CMK (cell line): ENCODE measurements at places on chromosomes 4 and X.
A peak's percentile ranks its signal among the peaks of the same experiment; 100 is the strongest.

GRCh38 chrX:20913760-20914159 lies 460.5 kb upstream of the CNKSR2 start:
- no peak for DNase-seq

GRCh38 chr4:71201057-71201456 lies 137.8 kb upstream of the SLC4A4 start:
- no peak for DNase-seq

GRCh38 chr4:56468097-56468422 lies 643 bp downstream of the SRP72 start:
- DNase-seq, result peak; percentile 38

- DNase-seq, result no peak
These were observed 250.5 kb downstream of the STPG2 start for GRCh38 chr4:97892592-97893266.

DNA sequence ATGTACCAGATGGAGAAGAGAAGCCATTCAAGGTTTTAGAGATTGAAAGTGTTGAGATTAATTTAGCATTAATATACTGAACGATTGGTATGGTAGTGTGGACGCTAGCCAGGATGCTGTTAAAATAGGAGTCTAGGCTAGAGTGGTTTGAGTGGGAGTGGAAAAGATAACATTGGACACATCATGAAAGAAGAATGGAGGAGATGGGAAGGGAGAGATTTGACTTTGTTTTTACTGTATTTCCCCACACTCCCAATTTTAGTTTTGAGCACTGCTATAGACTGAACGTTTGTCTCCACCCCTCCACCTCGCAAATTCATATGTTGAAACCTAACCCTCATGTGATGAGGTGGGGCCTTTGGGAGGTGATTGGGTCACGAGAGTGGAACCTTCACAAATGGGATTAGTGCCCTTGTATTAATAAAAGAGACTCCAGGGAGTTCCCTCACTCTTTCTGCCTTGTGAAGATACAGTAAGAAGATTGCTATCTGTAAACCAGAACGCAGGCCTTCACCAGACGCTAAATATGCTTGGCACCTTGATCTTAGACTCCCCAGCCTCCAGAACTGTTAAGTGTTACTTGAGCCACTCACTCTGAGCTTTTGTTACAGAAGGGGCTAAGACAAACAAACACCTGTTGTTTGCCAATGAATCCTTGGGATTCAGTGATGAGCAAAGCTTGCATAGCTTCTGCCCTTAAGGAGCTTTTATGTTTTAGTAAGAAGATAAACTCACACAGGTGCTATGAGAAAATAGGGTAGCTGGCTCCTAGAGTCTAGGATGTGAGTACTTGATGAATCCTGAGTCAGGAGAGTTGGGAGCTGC lies 25.8 kb downstream of the USP9X start:
- no peak for DNase-seq

- DNase-seq, result peak; percentile 18
These were observed 128.4 kb upstream of the TBC1D9 start for GRCh38 chr4:140884431-140885058.

GRCh38 chr4:6221851-6222760 lies 21.8 kb upstream of the JAKMIP1 start:
- no peak for DNase-seq

- DNase-seq, result no peak
These were observed 10.6 kb upstream of the AMOT start for GRCh38 chrX:112851161-112851779.

DNA sequence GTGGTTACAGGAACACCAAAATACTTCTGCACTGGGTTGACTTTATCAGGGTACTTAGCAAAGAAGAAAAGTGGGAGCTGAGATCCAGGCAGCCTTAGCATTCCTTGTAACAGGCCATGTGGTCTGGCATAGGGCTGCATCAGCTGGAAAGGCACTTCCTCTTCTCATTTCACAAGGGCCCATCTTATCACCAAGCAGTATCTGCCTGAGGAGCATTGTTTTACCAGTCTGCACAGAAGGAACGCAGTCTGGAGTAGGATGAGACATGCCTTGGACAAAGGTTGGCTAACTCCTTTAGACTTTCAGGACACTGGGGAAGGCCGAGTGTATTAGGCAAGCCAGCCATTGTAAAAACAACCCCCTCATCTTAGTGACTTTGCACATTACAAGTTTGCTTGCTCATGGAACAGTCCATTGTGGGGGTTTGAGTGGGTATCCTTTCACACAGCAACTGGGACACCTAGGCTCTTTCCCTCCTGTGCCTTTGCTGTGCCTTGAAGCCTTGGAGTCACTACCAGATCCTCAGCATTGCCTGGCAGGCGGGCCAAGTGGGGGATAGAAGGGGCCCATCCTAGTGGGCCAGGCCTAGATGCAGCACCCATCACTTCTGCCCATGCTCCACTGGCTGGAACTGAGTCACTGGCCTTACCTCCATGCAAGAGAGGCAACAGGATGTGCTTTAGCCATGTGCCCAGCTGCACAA lies 4.6 kb downstream of the SUV39H1 start:
- no peak for DNase-seq

DNA sequence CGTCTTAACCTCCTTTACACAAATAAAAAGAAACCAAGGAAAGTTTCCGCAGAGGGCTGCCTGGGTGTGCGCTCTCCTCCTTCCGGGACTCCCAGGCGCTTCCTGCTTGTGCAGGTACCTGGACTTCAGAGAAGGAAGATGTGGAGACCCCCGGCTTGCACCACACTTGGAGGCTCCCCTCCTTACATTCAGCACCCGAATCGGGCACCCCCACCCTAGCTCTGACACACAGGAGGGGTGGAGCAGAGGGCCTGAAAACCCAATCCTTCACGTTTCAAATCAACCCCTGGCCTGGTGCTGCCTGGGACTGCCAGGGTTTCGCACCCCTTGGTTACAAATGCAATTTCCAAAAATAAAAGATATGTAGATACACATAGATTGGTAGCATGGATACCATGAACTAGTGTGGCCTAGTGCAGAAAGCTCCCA lies 3.1 kb downstream of the NKX3-2 start:
- DNase-seq, result no peak

DNA sequence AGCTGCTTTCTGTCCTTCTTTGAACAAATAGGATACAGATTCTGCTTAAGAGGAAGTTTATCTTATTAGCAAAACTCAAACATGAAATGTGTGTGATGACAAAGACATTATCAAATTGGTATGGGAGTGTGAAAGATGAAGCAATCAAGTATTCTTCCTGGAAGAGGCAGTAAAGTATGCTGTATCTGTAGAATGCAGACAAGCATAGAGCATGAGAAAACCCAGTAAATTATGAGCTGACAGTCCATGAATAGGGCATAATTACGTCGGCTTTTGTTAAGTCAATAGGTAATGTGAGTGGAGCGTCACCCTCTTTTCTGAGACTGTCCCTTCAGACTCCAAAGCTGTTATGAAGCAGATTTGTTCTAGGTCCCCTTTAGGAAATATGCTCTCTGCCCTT lies 458.6 kb upstream of the NWD2 start:
- no peak for DNase-seq

- no peak for DNase-seq
These were observed 132.1 kb upstream of the NEIL3 start for GRCh38 chr4:177177541-177178081.

- no peak for DNase-seq
These were observed 654.9 kb upstream of the HTR2C start for GRCh38 chrX:113929004-113929403.

DNA sequence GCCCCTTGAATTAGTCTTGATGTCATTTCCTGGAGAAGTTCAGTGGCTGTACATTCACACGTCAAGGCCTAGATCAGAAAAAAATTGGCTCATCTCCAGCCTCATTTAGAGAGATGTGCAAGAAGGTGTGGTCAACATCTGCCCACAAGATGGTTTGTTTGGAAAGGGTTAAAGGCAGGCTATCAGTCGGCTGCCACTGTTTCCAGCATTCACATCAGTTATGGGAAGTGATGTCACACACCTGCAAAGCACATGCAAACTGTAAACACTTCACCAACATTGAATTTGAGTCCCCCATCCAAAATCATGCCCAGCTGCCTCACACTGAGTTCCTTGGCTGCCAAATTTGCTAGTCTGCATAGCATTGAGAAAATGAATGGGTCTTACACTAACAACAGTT lies 498.3 kb upstream of the INTU start:
- DNase-seq, result no peak

GRCh38 chrX:124211312-124211942 lies 121.0 kb upstream of the TEX13D start:
- DNase-seq, result no peak

- DNase-seq, result no peak
These were observed 125.1 kb downstream of the HS6ST2 start for GRCh38 chrX:132833373-132833772.

- DNase-seq, result no peak
These were observed 122.0 kb upstream of the PUDP start for GRCh38 chrX:7269991-7270390.

- no peak for DNase-seq
These were observed 15.7 kb downstream of the OFD1 start for GRCh38 chrX:13750204-13750603.

DNA sequence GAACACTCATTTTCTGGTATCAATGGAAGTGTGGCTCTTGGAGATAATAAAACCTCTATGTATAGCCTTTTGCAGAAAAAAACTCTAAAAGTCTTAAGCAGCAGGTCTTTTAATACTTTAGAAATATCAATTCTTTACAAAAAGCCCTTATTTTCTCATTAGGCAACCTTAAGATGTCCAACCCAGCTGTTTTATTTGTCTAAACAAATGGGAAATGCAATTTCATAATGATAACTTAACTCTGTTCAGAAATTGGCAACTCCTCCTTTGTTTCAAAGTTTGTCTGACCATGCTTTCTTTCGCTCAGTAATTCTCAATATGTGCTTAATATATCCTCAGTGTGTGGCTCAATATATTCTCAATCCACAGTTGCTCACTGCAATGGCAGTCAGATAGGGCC lies 196.5 kb upstream of the VEGFC start:
- no peak for DNase-seq

DNA sequence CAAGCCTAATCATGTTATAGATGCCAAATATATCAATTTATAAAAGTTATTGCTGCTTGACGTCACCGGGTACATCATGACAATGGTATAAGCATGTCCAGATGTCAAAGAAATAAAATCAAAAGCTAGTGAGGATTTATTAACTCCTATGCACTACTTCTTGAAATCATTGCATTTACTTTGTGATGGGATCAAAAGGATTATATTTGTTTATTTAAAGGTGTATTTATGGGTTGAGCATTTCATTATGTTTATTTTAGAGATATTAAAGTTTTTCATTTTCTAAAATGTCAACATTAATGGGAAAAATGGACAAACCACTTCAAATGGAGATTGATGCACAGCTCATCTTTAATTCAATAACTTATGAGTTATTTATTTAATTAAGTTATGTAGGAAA lies 277.8 kb downstream of the EPHA5 start:
- DNase-seq, result no peak
